ENCODE measurements at places on chromosomes 3 and 15.

DNA sequence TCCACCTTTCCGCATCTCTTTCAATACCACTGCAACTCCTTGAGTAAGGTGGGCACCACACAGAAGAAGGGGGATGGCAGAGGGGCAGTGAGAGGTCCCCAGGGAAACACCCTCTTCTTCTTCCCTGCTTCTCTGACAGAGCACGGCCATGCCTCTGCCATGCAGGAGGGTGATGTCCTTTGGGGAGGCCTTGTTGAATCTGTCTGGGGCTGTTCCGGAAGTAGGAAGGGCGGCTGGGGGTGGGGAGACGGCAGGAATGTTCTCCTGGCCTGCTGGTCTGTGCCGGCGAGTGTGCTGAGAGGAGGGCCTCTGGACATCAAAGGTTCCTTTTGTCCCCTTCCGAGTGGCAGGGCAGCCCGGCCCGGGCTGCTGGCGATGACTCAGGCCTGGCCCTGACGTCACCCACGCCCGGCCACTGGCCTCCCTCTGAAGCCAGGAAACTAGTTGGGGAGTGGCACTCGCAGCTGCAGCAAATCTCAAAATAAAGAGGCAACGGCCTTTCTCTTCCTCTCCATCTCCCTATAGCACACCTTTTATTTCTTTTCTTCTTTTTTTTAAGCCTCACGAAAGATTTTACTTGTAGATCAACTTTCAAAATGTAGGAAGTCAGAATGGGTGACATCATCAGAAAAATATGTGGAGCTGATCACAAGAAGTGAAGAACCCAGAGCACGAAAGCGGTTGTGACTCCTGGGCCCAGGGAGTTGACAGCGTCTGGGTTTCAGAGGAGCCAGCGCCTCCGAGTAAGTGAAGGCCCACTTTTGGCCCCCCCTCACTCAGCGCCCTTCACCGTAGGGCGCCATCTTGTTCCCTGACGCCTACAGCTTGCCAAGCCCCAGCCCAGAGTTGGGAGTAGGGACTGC is at the start of gene ZBTB38:
Gene ZBTB38, plus strand, starts transcription at position 443 of the 863 bp plus-strand sequence. CDS start 73,885 bp downstream, outside the sequence.
- DNase-seq, result peak; percentile 77

- no peak for DNase-seq
Measured at GRCh38 chr15:59918994-59919951, 84.8 kb upstream of the FOXB1 start.

GRCh38 chr15:99476413-99477222 is 89.2 kb upstream of the MEF2A start:
- DNase-seq, result no peak

GRCh38 chr3:184712248-184713039 is 580 bp upstream of the MAGEF1 start:
- no peak for DNase-seq

- DNase-seq, result no peak
Measured at GRCh38 chr15:47908950-47909670, 191.8 kb downstream of the SEMA6D start.

DNA sequence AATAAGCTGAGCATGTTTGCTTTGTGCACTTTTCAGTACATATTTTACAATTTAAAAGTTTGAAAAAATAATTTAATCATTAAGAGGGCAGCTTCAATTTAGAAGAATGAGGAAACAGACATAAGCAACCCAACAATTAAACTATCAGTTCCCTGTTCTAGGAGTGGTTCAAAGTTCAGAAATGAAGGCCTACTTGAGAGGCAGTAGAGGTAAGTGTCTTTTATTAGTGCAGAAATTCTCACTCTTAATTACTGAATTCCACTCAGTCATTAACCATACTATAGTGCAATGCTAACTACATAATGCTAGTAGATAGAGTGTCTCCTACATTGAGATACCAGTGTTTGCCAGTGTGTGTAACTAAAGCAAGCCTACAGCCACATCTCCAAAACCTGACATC is 73.1 kb downstream of the TNIK start:
- no peak for DNase-seq

DNA sequence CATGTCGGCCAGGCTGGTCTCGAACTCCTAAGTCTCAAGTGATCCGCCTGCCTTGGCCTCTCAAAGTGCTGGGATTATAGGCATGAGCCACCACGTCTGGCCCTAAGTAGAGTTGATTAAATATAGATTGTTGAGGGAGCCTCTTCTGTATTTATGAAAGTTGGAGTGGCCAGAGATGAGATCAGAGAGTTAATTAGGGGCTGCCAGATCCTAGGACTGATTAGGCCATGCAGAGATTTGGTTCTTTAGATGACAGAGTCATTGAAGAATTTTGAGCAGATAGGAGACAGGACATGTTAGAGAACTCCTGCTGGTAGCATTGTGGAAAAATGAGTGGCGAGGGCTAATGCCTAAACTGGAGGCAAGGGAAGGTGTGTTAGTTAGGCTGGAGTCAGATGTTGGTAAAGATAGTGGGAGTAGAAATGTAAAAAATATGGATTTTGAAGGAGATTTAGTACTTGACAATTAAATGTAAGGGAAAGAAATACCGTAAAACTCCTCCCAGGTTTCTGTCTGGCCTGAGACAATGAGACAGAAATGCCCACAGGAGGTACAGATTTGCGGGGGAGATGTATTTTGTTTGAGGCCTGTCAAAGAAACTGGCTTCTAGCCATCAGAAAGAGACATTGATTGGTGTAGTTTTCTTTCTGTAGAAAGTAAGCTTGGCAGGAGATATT is 23.4 kb downstream of the SACM1L start:
- DNase-seq, result no peak

DNA sequence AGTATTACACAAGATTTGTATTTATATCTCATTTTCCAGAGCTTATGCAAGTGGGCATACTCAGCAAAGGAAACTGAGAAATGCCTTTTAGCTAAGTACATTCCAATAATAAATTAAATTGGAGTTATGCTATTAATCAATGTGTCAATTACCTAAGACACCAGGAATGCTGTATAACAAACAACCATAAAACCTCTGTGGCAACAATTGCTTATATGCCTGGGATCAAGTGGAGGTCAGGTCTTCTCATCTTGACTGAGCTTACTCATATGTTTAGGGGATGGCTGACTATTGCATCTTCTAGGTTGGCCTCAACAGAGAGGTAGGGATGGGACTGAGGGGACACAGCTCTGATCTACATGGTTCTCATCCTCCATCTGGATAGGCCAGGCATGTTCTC is 30.7 kb downstream of the CD200R1L start:
- no peak for DNase-seq

DNA sequence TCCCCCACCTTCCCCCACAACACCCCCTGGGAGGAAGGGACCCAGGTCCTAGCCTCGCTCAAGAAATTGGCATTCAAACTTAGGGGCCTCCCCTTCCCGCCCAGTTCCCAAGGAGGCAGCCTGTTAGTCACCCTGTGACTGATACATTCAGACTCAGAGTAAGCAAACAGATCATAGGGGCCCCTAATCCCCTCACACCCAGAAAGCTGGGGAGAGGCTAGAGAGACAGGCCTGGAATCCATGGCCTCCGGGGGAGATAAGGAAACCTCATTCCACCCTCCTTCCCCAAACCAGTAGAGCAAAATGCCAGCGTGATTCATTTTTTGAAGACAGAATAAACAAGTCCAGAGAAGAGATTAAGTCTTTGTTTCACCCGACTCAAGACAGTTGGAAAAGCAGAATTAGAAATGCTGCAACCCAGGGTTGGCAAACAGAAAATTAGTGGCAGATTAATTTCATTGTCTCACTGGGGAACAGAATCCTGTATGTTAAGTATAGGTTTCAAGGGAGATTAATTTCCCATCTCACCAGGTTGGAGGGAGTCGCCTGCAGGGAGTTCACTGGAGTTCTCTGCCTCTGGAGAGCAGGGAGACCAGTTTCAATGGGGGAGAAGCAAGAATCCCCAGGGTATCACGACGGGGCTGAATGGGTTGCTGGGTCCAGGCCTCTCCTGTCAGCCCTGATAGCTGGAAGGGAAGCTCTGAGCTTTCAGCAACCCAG is 268.3 kb downstream of the UACA start:
- DNase-seq, result no peak

GRCh38 chr15:78415284-78415683 is 22.7 kb upstream of the IREB2 start:
- no peak for DNase-seq

GRCh38 chr15:71997691-71998090 is 120.3 kb downstream of the MYO9A start:
- DNase-seq, result no peak

DNA sequence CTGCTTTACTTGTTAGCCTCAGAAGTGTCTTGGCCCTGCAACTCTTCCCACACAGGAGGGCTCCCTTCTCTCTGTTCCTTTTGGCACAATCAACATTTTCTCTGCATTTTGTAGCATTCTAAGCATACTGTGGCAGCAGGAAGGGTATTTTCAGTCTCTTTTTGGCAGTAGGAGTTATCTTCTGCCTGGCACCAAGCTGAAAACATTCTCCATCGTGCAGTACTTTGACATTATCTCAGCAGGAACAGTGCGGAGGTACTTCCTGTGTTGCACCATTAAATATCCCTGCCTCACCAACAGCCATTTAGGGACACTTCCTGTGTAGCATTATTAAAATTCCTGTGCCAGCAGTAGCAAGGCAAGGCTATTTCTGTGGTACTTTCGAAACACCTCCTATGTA is 233.2 kb upstream of the SEMA6D start:
- no peak for DNase-seq

DNA sequence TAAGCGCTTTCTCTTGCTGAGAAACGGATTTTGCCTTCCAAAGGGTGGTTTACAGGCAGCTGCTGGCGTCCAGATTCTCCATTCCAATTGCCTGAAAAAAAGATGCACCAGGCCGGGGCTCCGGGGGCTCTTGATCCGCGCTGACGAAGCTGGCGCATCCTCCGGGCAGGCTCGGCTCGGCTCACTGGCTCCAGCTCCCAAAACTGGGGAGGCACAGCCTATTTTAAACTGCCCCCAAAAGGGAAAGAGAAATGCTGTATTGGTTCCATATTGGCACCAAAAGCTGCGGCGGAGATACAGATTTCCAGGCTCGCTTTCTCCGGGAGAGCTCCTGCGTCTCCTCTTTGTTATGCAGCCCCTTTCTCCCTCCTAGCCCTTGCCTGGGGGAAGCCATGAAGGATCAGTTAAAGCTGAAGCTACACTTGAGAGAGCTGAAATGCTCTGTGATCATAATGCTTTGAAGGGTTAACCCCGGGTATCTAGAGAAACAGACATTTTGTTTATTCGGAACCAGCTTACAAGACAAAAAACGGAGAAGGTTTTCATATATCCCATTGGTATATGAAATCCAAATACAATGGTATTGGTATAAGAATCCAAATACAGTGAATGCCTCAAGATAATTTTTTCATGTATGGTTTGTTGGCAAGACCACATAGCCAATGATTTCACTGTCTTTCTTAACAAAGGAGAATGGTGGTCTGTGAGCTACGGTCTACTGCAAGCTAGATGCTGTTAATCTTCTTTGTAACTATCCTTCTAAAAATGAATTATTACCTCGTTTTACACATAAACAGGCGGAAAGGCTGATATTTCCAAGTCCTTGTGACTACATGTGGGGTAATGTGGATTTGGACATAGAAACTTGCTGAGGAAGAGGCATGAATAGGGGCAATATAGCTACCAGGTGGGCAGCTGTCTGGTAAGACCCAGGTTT is 693 bp downstream of the CD200 start:
- DNase-seq, result peak; percentile 42
